Airway epithelial cell (primary cell): ENCODE measurements at places on chromosomes 12 and 14. TPM values are rescaled to one million over a fixed set of nuclear protein-coding genes. Genes with fewer than 3 reads are reported as not detected.

The NEUROD4 gene
- not detected in 2 replicates for total RNA-seq

The CORO1C gene
- total RNA-seq = 123 and 141 TPM in 2 replicates

The FCF1 gene
- total RNA-seq = 28.8 and 34.9 TPM in 2 replicates

The NKX2-1 gene
- 9.1 and 10.6 TPM in 2 replicates for total RNA-seq

The CLEC1B gene
- total RNA-seq = not detected in 2 replicates
